ENCODE measurements at places on chromosomes 16 and 17.

DNA sequence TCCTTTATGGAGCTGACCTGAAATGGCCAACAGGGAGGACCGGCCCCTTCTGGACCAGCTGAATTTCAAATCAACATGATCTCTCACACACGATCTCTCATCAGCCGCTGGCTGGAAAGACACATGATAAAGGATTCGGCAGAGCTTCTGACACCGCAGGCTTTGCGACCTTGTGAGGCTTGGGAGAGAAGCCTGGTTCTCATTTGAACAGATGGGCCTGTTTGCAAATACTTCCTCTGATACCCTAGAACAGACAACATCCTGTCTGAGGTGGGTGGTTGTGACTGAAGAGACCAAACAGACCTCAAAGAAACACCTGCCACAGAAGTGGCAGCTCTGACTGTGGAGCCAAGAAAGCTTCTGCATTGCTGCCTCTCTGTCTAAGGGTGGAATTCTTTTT is 77.9 kb upstream of the SDK2 start:
- DNase-seq = no peak

- DNase-seq = no peak
Measured at GRCh38 chr16:52254746-52255145, 292.2 kb downstream of the TOX3 start.

DNA sequence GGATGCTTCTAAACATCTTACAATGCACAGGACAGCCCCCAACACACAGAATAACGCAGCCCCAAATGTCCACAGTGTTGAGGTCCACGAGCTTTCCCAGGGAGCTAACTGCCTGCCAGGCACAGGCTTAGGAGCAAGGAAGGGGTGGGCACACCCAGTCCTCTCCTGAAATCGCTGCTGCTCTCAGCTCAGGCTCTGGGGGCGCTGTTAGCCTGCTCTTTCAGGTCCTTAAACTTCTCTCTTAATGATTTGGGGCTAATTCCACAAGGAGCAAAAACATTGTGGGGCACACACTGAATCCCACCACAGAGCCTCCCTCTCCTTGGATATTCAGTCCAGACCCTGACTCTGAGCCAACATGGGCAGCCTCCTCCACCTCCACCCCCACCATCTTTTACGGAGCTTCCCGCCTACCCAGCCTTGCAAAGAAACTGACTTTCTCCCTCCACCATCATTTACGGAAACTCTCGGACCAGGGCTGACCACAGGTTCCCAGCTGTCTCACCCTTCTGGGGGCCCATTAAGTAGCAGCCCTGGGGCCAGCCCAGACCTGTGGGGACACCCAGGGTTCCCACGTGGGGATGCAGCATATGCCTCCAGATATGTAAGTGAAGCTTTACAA is 1.1 kb downstream of the CD300H start:
- peak; percentile 57 for DNase-seq

- peak; percentile 27 for DNase-seq
Measured at GRCh38 chr17:67386965-67387551, 10.0 kb downstream of the PITPNC1 start.

GRCh38 chr17:63268827-63269226 is 177.3 kb downstream of the CYB561 start:
- DNase-seq = no peak

- no peak for DNase-seq
Measured at GRCh38 chr16:81831722-81832126, 52.6 kb downstream of the PLCG2 start.

GRCh38 chr16:55282441-55282840 is 41.6 kb upstream of the IRX6 start:
- no peak for DNase-seq

DNA sequence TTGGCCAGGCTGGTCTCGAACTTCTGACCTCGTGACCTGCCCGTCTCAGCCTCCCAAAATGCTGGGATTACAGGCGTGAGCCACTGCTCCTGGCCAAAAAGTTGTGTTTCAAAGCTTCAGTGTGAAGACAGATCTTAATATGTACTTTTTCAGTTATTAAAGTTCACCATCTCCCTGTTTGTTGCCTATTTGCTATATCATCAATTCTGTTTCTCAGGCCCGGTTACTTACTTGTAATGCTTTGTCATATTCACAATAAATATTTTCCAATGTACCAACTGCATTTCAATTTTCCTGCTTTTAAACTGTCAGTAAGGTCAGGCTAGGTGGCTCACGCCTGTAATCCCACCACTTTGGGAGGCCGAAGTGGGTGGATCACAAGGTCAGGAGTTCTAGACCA is 22.5 kb downstream of the FANCA start:
- no peak for DNase-seq

- no peak for DNase-seq
Measured at GRCh38 chr16:74909665-74910064, 75.3 kb downstream of the WDR59 start.

DNA sequence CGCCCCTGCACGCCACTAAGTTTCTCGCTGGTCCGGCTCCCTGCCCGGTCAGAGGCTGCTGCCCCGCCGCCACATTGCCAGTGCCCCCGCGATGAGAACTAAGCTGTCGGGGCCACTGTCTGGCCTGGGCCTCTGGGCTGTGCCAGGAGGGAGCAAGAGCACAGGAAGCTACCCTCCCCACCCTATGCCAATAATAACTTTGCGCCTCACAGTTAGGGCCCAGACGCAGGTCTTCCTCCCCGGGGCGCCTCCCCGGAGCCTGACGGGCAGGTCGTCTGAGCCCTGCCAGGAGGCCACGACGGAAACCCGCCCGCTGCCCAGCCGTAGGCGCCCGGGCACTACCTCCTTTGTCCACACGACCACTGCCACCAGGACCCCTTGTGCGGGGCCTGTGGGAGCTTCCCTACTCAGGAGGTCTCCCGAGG is 1.5 kb downstream of the ZFPM1 start:
- DNase-seq = no peak

GRCh38 chr17:8776881-8777280 is 18.5 kb upstream of the SPDYE4 start:
- DNase-seq = no peak

DNA sequence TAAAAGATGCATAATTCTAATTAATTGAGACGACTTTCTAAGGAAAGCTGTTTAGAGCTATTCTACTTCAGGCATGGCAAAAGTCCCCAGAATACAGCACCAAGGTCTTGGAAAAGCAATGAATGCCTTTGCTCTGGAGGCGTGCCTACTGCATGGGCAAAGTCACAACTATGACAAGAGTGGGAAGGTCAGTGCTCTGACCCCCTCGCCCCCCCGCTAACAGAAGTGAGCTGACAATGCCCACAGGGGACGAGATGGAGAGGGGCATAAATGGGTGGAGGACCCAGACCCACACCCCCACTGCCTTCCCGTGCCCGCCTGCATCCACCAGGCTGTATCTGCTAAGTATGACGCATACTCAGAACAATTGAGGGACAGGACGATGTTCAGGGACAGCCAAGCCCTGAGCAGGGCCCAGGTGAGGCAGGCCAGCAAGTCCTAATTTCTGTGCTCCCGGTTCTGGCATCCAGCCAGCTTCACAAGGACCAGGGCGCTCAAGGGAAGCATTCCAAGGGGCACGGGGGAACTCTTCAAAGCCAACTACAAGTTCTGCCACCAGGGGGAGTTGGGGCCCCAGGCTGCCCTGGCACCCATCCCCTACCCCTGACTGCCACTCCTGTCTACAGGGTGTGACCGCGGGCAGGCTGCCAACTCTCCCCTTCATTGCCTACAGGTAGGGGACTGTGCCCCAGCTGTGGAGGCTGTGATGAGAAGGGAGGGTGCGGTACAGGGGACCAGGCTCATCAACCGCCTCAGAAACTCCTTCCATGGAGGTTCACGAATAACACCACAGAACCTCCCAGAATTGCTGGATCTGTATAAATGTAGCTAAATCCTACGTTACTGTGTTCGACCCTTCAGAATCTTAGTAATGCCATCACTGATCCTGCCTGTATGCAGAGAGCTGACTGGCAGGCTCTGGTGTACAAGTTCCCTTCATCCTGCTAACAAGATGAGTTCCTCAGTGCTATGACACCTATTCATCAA is 20.8 kb downstream of the NPRL3 start:
- DNase-seq = peak; percentile 46

- DNase-seq = no peak
Measured at GRCh38 chr17:38619451-38619795, 13.7 kb upstream of the SRCIN1 start.

DNA sequence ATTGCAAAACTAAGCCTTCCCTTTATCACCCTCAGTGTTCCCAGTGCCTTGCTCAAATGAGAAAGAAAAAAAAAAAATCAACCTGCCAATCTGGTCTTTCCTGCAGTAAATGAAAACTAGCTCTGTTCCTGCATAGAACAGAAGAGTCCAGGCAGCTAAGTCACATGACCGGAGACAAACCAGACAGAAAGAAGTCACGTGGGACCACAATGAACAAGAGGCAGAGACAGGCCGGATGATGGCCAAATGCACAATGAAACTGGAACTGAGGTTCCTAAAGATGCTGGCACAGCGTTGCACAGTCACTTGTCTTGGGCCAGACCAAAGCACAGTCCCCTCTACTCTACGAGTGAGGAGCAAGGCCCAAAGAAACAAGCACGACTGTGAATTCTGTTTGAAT is 172.5 kb downstream of the GRIN2A start:
- DNase-seq = no peak

DNA sequence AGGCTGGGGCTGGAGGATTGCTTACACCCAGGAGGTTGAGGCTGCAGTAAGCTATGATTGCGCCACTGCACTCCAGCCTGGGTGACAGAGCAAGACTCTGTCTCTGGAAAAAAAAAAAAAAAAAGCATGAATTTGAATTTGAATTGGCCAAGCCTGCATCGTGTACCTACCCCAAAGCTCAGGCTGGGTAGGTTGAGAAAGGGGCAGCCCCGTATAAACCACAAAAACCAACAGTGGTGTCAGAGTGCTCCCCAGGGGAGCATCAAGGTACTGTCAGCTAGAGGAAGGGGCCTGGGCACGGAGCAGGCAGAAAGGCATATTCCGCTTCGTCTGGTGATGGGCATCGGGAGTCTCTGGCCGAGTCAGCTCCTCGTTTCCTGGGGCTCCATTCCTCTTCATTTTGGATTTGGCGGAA is 40.9 kb downstream of the RAP1GAP2 start:
- DNase-seq = no peak

GRCh38 chr17:40588552-40588951 is 23.3 kb upstream of the CCR7 start:
- no peak for DNase-seq

DNA sequence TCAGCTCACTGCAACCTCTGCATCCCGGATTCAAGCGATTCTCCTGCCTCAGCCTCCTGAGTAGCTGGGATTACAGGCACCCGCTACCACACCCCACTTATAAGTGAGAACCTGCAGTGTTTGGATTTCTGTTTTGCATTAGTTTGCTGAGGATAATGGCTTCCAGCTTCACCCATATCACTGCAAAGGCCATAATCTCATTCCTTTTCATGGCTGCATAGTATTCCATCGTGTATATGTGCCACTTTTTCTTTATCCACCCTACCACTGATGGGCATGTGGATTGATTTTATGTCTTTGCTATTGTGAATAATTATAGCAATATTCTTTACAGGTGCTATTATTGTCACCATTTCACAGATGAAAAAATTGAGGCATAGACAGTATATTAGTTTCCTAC is 301.0 kb upstream of the MAF start:
- DNase-seq = no peak

DNA sequence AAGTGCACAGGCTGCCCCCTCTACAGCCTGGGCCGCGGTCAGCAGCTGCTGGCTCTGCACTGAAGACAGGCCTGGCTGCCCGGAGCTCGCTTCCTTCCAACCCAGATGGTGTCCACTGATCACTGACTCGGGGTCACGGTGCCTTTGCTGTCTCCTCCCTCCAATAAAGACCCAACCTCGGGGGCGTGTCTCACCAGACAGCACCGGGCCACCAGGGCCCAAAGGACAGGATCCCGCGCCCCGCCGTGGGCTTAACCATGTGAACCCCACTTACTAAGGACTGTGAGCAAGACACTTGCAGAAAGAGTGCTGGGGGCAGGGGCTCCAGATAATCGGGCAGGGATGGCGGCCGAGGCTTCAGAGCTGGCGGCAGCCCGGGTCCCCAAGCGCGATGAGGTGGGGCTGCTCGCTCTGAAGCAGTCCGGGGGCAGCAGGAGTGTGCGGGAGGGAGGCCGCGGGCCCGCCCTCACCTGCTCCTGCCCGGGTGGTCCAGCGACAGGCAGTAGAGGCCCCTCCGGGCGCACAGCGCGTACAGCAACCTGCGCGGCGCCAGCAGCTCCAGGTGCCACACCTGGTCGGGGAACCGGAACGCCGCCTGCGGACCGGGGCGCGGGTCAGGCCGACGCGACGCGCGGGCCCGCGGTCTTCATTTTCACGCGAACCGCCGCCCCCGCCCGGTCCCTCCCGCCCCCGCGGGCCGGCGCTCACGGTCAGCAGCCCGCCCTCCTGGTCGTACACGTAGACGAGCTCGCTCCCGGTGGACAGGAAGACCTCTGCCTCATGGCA is 502 bp downstream of the FAAP100 start:
- peak; percentile 45 for DNase-seq

- DNase-seq = no peak
Measured at GRCh38 chr16:11325404-11326083, 19.7 kb upstream of the RMI2 start.

- no peak for DNase-seq
Measured at GRCh38 chr16:1030473-1030901, 42.1 kb upstream of the SSTR5 start.

- DNase-seq = no peak
Measured at GRCh38 chr17:48605991-48606891, 1.5 kb upstream of the HOXB6 start.

GRCh38 chr17:17548044-17548443 is 43.5 kb downstream of the PEMT start:
- DNase-seq = no peak

GRCh38 chr17:32588135-32588534 is 101.3 kb downstream of the CDK5R1 start:
- DNase-seq = no peak

- no peak for DNase-seq
Measured at GRCh38 chr17:49530118-49530517, 35.0 kb downstream of the NGFR start.

DNA sequence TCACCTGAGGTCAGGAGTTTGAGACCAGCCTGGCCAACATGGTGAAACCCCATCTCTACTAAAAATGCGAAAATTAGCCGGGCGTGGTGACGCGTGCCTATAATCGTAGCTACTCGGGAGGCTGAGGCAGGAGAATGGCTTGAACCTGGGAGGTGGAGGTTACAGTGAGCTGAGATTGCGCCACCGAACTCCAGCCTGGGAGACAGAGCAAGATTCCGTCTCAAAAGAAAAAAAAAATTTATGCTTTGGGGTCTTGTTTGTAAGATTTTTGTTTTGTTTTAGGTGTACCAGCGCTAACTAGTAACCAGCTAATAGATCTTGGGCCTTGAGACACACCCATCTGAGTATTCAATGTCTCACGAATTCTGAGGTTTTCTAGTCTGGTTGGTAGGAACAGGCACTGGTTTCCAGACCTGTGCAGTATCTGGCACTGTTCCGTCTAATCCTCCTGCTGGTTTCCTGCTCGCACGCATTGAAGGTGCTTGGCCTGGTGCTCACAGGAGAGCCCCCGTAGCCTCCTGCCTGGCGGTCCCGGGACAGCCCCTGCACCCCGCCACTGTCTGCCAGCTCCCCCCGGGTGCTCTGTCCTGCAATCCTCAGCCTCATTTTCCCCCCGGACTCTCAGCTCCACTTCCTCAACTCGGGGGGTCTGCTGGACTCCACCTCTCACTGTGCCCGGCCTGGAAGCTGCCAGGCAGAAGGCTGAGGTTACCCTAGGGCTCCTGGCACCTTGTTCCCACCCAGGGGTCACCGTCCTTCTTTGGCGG is 10.6 kb upstream of the DUS1L start:
- no peak for DNase-seq

Data from MG63 (cell line).